HT-29 (cell line): ENCODE measurements at places on chromosomes 7 and 10. TPM values are rescaled to one million over a fixed set of nuclear protein-coding genes. Genes with fewer than 3 reads are reported as not detected.

Gene CDC14C
- not detected in 2 replicates for total RNA-seq

Gene LIPK
- total RNA-seq, result not detected in 2 replicates

Gene PRXL2A
- total RNA-seq, result 8.6 and 9.3 TPM in 2 replicates

Gene SFTPA2
- total RNA-seq, result 1.6 and 1.7 TPM in 2 replicates

Gene PHKG1
- 1.5 and 1.7 TPM in 2 replicates for total RNA-seq

Gene EVX1
- 0.31 TPM in 1 of 2 replicates, not detected in the other for total RNA-seq

Gene SUV39H2
- total RNA-seq, result 8.2 and 11.8 TPM in 2 replicates

Gene ACBD7
- 5.9 and 7.4 TPM in 2 replicates for total RNA-seq
